ENCODE measurements at places on chromosomes 11 and 22.
A peak's percentile ranks its signal among the peaks of the same experiment; 100 is the strongest.

DNA sequence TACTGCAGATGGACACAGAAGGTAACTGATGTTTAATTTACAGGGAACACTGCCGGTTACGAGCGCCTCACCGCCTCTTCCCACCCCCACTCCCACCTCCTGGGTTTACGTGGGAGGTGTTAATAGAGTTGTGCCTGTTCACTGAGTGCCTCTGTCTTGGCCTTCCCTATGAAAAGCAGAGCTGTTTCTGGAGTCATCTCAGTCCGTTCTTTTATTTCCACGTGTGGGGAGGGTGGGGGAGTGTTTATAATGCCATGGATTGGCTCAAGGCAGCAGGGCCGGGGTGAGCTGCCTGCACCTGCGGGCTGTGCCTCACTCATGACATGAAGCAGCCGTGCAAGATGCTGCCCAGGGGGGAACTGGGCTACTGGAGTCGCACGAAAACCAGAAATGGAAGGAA is 322.7 kb downstream of the CADM1 start:
- no peak for DNase-seq

DNA sequence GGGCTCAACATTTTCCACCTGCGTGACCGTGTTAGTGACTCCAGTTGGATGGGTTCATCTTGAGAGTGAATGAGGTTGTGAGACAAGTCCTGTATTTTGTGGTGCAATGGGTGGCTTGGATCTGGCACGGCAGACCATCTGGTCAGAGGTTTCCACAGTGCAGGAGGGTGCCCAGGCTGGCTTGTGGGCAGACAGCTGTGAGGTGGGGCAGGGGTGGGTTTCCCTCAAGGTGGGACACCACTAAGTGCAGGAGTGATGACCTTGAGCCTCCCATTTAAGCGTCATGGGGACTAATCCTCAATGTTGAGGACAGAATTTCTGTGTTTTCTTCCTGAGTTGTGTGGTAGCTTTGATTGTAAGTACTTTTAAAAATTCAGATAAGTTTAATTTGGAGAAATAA is 220.6 kb downstream of the TBC1D22A start:
- DNase-seq: no peak

DNA sequence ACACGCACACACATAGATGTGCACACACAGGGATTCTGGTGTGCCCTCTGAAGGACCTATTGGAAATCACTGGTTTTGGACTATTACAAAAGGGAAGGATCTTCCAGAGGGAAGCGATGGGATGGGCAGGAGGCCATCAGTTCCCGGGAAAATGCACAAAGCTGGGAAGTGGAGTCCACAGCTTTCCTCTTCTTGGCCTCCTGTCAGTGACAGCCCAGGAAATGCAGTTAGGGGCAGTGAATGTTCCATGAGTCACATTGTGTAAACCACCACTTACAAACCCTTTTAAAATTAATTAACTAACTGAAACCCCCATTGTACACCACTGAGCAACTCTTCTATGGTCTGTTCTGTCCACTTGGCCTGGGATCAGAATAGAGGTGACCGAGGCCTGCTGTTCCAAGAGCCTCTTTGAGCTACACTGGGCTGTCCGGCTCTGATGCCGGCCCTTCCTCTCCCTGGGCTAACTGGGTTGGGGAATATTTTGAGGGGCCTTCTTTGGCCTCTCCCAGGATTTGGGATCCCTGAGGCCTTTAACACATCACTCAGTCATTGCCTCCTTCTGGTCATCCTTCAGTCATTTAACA is 137.7 kb downstream of the FEZ1 start:
- no peak for DNase-seq

DNA sequence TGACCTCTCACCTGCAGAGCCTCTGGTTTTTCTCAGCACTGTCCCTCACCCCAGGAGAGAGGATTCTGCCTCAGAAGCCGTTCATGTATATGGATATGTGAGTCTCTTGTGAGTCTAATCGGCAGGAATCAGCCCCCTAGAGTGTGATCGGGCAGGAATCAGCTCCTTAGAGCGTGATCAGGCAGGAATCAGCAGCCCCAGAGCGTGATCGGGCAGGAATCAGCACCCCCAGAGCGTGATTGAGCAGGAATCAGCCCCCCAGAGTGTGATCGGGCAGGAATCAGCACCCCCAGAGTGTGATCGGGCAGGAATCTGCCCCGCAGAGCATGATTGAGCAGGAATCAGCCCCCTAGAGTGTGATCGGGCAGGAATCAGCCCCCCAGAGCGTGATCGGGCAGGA is 80.0 kb upstream of the EIF3D start:
- no peak for DNase-seq

GRCh38 chr11:36278531-36279282 is 10.5 kb downstream of the COMMD9 start:
- no peak for DNase-seq

- no peak for DNase-seq
Observed at GRCh38 chr11:102338479-102339010, 8.5 kb upstream of the BIRC2 start.

GRCh38 chr11:86103808-86104207 is 34.9 kb upstream of the PICALM start:
- DNase-seq: no peak

GRCh38 chr22:46866591-46866990 is 104.1 kb downstream of the TBC1D22A start:
- no peak for DNase-seq

- DNase-seq: no peak
Observed at GRCh38 chr11:72594493-72595291, 79.5 kb downstream of the PDE2A start.

GRCh38 chr11:70173018-70173417 is 30.1 kb upstream of the FADD start:
- no peak for DNase-seq

DNA sequence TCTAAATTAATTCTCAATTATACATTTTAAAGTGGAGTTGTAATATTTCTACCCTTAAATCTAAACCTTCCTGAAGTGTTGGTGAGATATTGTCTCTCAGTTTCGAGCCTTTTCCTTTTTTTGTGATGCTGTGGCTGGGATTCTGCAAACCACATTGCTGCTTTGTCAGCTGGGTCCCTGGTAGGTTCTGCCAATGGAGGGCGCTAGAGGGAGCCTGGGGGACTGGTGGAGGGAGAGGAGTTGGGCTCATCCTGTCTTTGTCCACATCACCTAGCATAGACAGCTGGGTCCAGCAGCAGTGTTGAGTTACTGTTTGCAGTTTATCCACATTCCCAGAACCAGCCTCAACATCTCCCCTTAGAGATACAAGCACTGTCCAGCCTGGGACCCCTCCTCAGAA is 41.0 kb downstream of the TRAF6 start:
- DNase-seq: no peak

DNA sequence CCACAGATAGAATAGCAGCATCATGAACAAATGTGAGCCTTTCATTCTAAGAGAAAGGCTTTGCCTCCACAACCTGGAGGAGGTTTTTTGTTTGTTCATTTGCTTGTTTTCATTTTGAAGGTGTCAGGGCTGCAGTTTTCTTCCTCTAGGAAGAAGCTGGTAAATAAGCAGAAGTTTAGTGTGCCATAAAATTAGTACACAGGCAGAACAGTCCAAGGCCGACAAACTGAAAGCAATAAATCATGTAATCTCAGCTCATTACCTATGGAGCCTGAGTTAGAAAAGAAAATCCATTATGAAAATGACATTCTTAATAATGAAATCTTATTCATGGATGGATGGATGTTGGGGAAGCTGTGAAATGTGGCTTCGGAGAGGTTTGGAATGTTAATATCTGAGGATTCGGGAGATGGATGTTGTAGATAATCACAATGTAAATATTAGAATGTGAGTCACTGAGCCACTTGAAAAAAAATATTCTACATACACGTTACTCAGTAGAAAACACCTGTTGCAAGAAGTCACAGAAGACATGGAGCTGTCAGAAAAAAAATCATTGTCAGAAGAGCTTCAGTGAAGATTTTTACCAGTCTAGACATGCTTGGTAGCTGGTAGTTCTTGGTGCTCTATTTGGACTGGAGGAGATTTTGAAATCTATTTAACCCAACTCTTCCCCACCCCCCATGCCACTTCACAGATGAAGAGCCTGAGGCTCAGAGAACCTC is 15.0 kb upstream of the ZDHHC13 start:
- DNase-seq: no peak

DNA sequence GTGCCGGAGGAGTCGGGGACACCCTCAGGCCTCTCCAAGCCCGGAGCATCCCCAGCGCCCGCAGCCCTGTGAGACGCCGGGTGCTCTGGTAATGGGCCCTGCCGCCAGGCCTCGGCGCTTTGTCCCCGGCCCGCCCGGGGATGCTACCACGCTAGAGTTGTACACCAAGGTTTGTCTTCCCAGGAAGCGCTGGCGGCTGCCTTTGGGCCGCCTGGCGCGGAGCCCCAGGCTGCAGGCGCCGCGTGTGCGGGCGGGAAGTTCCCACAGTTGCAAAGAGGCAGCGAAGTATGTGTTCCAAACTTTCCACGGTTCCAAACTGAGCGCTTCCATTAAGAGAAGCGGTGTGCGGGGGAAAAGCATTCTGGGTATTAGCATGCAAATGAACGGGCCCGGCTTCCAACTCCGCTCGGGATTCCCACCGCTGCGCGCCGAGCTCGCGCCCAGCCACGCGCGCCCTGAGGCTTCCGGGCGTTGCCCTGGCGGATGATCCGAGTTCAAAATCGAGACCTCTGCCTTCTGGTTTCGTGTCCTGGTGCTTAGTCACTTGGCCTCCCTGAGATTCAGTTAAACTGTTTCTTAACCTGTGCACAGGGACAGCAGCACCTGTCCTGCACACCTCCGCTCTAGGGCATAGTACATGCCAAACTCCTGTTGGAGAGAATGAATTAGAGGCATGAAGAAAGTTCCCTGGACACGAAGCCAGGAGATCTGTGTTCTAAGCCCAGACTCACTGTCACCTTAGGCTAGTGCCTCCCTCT is 1.3 kb upstream of the PATZ1 start:
- DNase-seq: peak; percentile 46

DNA sequence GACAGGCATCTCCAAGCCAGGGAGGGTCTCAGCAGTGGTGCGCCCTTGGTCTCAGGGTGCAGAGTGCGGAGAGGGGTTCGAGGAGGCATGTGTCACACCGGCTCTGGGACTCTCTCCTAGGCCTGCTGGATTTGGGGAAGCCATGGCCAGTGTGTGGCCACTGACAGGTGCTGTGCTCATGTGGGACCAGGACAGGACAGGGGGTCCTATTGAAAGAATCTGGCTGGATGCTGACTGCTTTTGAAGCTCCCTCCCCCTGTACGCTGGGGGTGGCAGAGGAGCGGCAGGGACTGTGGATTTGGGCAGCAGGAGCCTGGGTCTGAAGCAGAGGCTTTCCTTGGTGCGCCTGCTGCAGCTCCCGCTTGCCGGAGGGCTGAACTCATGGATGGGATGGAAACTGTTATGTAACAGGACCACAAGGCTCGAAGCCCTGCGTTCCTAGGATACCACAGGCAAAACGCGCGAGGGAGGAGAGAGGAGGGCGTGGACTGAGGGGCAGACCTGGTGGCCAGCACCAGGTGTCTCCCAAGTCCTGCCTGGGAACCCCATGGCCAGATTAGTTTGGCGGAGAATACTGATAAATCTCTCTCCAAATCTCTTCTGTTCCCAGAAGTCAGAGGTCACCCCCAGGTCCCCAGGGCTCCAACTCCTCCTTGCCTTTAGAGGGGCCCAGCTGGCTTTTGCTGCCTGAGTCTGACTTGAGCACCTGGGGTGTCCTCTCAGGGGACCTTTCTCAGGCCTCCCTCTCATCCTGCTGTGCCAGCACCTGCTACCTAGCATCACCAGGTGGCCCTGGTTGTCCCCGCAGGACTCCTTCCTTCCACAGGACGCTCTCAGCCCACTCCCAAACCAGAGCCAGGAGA is 13.8 kb upstream of the TEF start:
- peak; percentile 20 for DNase-seq

GRCh38 chr11:12005476-12005875 is 3.0 kb downstream of the DKK3 start:
- no peak for DNase-seq

DNA sequence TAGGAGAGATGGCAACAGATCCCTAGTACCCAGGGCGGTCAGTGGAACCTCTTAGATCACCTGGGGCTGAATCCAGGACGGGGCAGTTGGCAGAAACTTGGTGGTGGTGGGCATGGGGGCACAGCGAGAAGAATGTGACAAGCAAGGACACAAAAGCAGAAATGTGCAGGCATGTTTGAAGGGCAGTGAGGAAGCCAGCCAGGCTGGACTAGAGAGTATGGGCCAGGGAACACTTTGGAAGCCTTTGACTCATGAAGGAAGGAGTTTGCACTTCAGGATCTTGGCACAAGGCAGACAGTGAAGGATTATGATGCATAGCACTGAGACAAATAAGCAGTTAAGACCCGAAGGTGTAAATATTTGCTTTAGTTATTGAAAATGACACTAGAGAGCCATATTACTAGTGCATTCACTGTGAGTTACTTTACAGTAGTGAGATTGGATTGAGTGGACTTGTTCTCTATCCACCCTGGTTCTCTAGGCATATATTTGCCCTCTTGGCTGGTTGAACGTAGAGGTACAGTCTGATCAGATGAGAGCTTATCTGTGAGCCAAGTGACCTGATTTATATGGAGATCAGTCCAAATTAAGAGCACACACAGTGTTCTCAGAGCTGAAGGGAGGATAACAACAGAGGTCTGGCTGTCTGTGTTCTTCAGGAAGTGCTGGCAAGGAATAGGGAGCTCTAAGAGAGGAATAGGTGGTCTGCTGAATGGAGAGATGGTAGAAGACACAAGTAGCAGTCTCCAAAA is 210.4 kb downstream of the SNX19 start:
- DNase-seq: no peak

DNA sequence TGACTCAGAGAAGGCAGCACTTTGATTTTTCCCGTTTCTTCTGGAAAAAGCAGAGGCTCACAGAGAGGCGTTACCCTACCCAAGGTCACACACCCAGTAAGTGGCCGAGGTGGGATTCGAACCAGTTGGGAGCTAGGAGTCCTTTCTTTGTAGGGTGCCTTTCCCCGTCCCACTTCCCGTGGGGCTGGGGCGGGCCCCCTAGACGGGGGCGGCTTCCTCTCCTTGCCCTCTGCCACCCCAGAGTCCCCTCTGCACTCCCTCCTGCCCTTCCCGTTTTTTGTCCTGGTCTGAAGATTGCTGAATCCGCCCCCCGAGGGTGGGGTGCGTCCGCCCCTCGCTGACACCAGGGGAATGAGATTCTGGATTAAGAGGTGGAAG is 747 bp downstream of the TPCN2 start:
- no peak for DNase-seq

- no peak for DNase-seq
Observed at GRCh38 chr11:19428206-19429002, 187.7 kb upstream of the E2F8 start.

DNA sequence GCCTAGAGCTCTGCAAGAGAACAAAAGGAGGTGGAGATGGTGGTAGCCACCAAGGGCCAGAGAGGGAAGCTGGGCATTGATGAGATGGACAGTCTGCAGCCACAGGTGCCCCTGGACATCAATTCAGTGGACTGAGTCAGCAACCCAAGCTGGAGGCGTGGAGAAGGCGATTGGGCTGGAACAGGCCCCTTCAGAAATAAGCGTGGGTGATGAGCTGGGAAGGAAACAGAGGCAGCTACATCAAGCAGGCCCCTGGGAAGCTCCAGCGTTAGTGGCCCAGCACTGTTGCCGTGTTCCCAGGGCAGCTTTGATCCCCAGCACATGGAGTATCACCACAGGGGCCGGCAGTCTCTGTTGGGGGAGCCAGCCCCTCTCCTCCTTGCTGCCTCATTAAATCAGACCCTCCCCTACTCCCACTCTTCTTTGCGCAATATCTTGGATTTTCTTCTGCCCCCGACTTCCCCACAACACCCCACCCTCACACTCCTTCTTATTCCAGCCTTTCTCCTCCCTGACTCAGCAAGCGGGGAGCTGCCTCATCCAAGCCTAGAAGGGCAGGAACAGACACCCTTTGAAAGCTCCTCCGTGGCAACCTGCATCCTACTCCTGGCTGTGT is 31.7 kb upstream of the OAF start:
- DNase-seq: no peak
